ENCODE measurements at places on chromosomes 13 and 19.

DNA sequence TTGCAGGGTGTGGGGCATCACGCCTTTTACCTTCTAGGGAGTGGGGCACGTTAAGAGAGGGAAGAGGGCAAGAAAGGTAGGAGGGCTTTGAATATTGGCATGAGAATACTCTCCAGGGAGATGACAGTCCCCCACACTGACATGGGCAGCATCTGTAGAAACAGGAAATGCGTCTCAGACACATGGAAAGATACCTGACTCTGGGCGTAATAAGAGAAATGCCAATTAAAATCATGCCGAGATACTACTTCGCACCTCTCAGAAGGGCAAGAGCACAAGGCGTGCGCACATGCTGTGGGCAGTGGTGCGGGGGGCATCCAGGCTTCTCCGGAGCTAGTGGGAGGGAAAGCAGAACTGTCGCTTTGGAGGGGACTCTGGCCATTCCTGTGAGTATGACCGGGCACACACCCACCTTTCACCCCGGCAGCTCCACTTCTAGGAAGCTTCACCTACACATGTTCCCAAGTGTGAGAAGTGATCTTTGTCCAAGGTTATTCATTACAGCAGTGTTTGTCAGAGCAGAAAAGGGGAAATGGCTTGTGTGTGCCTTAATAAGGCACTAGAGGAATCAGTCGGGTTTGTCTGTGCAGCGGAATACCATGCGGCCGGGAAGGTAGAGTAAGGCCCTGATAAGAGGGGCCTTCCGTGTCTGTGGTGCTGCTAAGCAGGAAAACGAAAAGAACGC, 99.5 kb downstream of the SIPA1L3 start:
- DNase-seq: no peak

DNA sequence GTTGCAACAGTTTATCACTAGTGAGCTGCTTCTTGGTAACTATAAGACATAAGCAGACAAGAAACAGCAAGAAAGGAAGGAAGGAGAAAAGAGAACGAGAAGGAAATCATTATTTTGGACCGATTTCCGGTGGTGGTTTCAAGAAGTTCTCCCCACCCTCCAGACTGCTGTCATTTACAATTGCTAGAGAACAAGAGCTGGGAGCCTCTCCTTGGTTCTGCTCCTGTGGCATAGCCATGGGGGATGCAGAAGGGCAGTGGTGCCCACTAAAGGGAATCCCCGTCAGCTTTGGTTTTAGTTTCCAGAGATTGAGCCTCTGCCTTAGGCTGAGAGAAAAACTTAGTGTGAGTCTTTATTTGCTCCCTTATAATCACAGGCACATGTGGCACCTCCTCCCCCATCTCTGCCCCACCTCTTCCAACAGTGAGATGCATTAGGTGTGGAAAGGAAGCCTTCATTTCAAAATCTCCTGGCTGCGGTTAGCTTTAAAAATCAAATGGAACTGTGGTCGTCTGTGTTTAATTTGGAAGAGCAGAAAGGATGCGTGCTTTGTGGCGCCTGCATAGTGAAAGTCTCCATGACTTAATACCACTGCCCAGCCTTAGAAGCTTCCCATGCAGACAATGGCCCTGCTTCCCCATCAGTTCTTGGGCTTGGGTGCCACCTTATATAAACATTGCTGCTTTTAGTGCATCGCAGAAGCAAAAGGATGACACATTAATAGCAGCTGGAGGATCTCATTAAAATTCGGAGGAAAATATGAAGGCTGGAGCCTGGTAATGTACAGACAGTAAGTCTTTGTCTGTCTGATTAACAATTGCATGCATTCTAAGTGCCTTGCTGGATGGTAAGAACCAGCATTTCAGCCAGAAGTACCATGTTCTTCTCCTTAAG, 25.0 kb downstream of the LRCH1 start:
- DNase-seq: no peak

- no peak for DNase-seq
Measured at GRCh38 chr13:76641056-76641455, 245.1 kb downstream of the KCTD12 start.

- no peak for DNase-seq
Measured at GRCh38 chr13:82947191-82947621, 935.1 kb downstream of the SLITRK1 start.

DNA sequence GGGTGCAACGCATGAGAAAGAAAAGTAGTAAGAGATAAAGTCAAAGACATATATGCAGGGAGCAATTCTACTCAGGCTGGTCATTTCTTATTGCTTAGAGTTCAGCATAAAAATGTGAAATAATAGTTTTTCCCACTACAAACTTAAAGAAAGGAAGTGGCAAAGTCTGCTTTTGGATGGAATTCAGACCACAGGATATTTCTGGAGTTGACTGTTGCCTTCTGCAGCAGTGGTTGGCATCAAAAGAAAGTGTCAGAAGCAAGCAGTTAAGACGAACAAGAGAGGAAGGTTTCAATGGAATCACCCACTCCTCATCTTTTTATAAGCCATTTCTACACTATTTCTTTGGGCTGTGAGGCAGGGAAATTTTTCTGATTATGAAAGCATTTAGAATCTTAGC, 36.2 kb upstream of the TRPC4 start:
- no peak for DNase-seq

DNA sequence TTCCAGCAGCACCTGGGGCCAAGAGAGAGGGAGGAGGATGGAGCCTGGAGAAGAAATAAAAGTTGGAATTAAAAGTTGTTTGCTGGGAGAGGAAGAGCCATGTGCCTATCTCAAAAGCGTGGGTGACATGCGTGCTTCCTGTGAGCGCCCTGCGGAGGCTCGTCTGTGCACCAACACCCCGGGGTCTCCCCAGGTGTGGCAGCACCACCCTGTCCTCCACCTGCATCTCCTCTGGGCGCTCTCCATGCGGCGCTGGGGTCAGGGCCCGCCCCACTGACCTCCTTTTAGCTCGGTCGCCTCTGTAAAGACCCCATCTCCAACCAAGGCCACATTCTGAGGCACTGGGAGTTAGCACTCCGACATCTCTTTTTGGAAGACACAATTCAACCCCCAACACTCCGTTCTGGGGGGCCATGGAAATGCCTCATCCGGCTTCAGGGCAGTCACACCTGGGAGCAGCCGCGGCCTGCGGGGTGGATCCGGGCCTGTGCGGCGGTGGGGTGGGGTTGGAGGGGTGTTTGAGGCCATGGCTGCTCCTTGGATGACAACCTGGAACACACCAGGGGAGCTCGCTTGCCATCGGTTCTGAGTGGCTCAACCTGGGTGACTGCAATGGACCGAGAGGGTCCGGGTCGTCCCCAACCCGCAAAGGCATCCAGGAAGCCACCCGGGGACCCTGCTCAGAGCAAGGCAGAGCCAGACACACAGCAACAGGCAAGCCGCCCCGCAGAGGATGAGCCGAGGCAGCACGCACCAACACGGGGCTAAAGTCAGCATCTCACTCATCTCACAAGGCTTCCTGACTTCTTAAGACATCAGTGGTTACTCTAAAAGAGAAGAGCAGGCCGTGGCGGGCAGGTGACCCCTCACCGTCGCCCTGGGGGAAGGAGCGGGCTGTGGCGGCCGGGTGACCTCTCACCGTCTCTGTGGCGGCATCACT, 79.4 kb upstream of the MCF2L start:
- no peak for DNase-seq

DNA sequence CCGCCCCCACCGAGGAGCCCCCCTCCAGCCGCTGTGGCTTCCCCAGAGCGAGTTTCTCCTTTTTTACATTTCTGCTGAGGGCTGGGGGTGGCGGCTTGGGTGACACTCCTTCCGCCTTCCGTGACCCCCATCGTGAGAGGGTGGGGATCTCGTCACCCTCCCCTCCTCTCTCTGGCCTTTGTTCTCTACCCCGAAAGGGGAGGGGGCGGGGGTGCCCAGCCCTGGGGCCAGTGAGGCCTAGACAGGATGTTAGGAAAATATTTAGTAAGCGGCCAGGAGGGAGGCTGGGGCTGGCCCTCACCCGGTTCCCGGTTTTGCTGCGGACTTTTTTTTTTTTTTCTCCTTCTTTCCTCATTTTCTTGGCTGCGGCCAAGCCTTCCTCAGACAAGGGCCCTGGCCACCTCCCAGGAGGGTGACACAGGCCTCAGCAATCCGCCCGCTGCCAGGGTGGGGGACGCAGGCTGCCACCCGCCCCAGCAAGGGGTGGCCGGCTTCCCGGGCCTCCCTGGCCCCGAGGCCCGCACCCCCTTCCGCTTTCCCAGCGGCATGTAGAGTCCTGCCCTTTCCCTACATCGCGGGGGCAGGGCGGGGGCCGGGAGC, 3.9 kb downstream of the MIDN start:
- peak; percentile 68 for DNase-seq

- peak; percentile 37 for DNase-seq
Measured at GRCh38 chr19:38142176-38143035, 81.6 kb downstream of the DPF1 start.

GRCh38 chr13:92806215-92806614, 420.4 kb upstream of the GPC6 start:
- no peak for DNase-seq

DNA sequence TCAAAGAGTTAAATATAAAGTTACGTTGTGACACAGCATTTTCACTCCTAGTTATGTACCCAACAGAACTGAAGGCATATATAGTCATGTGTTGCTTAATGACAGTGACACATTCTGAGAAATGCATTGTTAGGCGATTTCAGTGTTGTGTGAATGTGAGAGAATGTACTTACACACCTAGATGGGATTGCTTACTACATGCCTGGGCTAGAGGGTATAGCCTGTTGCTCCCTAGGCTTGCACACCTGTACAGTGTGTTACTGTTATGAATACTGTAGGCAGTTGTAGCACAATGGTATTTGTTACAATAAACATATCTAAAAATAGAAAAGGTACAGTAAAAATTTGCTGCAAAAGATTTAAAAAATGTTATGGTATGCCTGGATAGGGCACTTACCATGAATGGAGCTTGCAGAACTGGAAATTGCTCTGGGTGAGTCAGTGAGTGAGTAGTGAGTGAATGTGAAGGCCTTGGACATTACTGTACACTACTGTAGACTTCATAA, 89.2 kb downstream of the DHRS12 start:
- no peak for DNase-seq

GRCh38 chr19:5038631-5039271, 69.8 kb downstream of the KDM4B start:
- DNase-seq: no peak

- DNase-seq: no peak
Measured at GRCh38 chr19:51505904-51506303, 4.3 kb upstream of the SIGLEC12 start.

DNA sequence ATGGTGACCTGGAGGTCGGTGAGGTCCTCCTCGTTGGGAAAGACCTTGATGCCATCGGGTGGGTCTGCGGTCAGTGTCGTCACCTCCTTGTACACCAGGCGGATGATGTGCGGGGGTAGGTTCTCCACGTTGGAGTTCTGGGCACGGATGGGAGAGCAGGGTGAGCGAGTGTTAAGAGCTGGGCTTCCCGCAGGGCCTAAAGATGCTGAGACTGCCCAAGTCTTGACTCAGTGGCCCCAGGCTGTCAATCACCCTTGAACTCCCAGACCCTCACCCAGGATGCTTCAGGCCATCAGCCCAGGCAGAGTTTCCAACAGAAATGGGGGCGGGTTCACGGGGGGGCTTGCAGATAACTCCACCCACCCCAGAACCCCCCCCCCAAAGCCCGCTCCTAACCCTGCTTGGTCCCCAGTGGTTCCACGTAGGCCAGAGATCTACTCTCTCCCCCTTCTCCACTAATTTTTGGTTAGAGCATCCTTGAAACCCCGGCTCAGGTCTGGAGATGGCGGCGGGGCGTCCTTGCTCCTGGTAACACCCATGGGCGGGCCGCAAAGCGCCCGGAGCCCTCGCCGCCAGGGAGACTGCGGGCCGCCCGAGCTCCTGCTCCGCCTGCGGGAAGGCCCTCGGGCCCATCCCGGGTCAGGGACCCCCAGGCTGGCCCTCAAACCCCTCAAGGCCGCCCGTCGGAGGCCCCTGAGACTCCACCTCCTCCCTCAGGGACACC, 600 bp downstream of the UBE2S start:
- no peak for DNase-seq

DNA sequence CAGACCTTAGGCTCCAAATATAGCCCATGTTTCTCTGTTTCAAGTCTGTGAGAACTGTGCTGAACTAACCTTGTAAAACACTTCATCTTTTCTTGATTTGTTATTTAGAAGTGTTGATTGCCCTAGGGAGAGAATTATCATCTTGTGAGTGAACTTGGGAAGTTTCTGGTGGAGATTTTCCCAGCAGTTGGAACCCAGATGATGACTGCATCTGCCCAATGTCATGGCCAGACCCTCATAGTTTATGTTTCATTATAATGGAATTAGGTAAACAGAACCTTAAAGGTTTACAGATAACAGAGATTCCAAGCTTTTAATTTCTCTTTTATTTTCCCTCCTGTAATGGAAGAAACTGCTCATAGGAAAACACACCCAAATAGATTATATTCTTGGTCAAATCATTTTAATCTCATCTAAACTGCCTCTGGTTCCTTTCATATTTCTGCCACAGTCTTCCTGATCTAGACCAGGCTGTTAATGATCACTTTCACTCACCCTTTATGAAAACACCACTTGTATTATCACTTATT, 569.1 kb downstream of the KCTD12 start:
- DNase-seq: no peak

DNA sequence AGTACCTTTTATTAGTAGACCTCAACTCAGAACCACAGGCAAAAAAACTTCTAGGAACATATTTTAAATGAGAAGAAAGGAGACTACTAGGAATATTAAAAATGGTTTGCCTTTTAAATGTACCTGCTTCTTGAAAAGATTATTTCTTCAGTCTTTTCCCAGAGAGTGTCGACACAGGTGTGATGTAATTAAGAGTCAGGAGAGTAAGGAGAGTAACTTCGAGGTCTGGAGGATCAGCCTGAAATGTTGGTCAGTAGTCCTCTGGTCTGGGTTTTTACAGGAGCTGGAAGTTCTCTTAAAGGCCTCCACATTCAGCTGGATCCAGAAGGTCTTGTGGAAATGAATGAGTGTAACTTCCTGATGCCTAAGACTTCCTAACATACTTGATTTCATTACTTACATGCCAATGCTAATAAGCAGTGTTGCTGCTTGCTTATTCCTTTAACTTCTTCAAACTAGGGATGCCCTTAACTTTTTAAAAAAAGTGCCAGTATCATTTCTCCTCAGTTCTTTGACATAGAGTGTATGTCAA, at the start of gene KCTD4:
Gene KCTD4 (minus strand): TSS at position 345 of the 532 bp plus-strand sequence. CDS start 6,478 bp downstream, outside the sequence.
- DNase-seq: no peak

DNA sequence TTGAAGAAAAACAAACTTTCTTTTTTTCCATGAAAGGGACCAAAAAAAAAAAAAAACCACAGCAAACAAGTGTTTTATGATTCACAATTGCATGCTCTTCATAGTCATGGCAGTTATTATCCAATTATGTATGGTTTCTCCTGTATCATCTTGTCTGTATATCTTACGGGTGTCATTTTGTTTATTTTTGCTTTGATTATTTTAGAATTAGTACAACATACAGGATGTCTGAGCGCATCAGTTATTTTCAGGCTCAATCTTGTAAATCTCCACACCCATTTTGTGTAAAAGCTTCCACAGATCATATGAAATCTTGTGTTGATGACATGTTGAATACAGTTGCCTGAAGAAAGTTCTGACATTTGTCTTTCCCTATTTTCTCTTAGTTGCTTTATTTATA, 280.3 kb downstream of the KLF5 start:
- DNase-seq: no peak
